ENCODE measurements at places on chromosomes 11 and 22.

GRCh38 chr22:44143105-44143474 is 37.6 kb upstream of the PARVG start:
- DNase-seq, result no peak

- DNase-seq, result no peak
Observed at GRCh38 chr11:44944181-44944852, 6.4 kb downstream of the TP53I11 start.

DNA sequence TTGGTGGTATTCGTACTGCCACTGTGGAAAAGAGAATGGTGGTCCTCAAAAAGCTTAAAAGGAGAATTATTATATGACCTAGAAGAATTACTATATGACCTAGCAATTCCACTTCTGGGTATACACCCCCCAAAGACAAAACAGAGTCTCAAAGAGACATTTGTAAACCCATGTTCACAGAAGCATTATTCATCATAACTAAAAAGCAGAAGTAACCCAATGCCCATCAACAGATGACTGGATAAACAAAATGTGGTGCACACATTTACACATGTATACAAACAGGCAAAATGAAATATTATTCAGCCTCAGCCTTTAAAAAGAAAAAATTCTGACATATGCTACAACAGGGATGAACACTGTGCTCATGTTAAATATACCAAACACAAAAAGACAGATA is 89.4 kb downstream of the ARHGAP32 start:
- no peak for DNase-seq

GRCh38 chr22:19477321-19478044 is 1.5 kb downstream of the UFD1 start:
- DNase-seq, result no peak

- DNase-seq, result no peak
Observed at GRCh38 chr11:78710417-78710816, 135.8 kb upstream of the NARS2 start.

- no peak for DNase-seq
Observed at GRCh38 chr11:72706579-72706978, 32.4 kb upstream of the PDE2A start.

GRCh38 chr11:118438314-118438931 is 2.1 kb downstream of the KMT2A start:
- DNase-seq, result peak; percentile 64

GRCh38 chr11:96337541-96338431 is 5.2 kb downstream of the MAML2 start:
- no peak for DNase-seq

- DNase-seq, result no peak
Observed at GRCh38 chr11:22079133-22079872, 113.6 kb upstream of the ANO5 start.

DNA sequence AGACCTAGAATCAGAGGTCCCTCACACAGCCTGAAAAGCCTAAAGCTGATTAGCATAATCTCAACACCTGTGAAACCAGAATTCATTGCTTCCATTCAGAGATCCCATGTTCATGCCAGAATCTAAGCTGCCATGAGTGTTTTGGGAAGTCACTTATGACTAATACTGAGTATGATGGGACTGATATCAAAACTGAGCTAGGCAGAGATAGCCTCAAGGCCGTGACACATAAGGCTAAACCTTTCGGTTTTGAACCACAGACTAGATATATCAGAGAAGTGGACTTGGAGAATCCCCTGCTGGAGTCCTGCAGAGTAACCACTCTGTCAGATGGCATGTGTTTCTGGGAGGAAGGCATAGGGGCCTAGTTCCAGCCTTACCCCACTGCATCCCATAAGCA is 23.1 kb upstream of the GLYATL2 start:
- DNase-seq, result no peak

DNA sequence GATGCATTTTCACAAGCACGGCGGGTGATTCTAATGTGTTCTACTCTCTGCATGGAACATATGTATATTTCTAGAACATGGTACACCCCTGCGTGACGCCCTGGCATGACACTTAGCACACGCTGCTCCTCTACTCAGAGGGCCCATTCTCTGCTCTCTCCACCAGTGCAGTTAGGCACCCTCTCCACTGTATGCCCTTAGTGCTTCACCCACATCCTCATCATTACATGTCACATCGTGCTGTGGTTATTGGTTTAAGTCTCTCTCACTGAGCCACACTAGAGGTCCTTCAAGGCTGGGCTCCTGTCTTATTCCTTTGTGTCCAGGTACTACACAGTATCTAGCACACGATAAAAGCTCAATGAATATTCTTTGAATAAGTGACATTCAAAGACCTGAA is 16.7 kb downstream of the TMPRSS13 start:
- no peak for DNase-seq

- no peak for DNase-seq
Observed at GRCh38 chr11:121374286-121374985, 77.7 kb upstream of the SORL1 start.

DNA sequence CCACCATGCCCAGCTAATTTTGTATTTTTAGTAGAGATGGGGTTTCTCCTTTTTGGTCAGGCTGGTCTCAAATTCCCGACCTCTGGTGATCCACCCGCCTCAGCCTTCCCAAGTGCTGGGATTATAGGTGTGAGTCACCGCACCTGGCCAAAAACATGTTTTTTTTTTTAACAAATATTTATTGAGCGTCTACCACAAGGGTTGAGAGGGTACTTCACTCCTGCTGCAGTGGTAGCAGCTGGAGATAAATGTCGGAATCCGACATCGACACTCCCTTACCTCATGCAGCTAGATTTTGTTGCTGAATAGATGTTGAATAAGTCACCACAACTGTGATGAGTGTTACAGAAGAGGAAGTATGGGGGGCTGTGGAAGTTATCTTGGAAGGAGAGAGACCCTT is 971 bp downstream of the DNAJB13 start:
- no peak for DNase-seq

GRCh38 chr22:38305471-38306448 is 11.5 kb downstream of the CSNK1E start:
- no peak for DNase-seq

DNA sequence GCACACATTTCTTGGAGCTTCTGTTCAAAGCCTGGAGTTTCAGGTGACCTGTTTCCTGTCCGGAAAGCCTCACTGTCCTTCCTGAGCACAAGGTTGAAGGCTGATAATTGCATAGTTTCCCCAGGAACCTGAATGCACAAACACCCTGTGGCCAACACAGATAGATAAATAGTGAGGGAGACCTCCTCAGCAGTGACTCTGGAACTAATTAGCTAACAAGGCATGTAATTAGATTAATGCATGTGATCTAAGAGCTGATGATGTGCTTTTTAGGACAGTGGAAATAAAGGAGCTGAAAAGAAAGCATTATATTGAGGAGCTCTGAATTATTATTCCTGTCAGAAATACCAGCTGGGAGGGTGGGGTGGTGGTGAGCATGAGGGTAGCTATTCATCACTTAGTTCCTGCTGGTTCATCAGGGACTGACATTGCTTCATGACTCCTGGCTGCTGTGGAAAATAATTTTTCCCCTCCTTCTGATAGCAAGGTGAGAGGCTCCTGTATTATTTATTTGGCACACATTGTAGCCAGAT is 101.1 kb downstream of the NELL1 start:
- no peak for DNase-seq

DNA sequence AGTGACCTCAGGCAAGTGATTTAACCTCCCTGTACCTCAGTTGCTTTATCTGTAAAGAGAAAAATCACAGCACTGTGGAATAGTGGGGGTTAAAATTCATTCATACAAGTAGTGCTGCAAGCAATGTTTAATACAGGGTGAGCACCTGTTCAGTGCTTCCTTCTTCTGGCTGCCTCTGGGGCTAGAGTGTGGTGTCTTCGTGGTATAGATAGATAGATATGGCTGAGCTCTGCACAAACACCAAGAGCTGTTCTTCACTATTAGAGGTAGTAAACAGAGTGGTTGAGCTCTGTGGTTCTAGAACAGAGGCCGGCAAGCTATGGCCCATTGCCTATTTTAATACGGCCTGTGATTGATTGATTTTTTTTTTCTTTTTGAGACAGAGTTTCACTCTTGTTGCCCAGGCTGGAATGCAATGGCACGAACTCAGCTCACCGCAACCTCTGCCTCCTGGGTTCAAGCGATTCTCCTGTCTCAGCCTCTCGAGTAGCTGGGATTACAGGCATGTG is 32.9 kb downstream of the LIMK2 start:
- DNase-seq, result no peak

All from H4 (cell line).